Activated CD4-positive, alpha-beta T cell treated with anti-CD3 and anti-CD28 coated beads for 1 hour (primary cell): ENCODE measurements at places on chromosomes 1 and 21.
A peak's percentile ranks its signal among the peaks of the same experiment; 100 is the strongest.

DNA sequence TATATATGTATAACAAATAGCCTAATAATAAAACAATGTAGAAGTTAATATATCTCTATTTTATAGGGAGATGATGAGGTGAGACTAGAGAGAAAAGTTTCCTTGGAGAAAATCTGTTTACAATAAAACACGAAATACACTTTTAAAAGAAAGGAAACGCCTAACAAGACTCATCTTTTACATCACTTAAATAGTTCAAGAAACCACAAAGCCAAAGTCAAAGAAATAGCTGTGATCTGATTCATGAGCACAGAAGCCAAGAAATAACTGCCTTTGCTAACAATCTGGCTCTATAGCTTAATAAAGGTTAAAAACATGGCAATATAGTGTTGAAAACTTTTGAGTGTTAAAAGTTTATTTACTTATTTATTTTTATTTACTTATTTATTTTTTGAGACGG lies 61.5 kb downstream of the TOR3A start:
- DNase-seq, result no peak

DNA sequence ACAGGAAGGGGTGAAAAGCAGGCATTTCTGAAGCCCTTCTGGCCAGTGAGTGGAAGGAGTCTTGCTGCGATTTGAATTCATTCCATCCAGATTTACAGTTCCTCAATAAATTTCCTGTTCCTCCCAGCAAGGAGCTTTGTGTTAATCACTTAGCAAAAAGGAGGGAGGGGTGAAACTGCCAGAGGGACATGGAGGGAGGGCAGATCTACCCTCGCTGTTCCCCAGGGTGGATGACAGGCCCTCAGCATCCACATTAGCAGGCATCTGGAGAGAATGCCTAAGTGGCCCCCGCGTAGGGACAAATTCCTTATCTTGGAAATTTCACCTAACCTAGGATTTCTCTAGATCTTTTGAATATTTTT lies 1.2 kb downstream of the ETV3 start:
- no peak for DNase-seq

- no peak for DNase-seq
These were observed 25.3 kb upstream of the VAMP3 start for GRCh38 chr1:7745783-7746182.

- DNase-seq, result no peak
These were observed 101.3 kb downstream of the GIPC2 start for GRCh38 chr1:78147031-78147430.

DNA sequence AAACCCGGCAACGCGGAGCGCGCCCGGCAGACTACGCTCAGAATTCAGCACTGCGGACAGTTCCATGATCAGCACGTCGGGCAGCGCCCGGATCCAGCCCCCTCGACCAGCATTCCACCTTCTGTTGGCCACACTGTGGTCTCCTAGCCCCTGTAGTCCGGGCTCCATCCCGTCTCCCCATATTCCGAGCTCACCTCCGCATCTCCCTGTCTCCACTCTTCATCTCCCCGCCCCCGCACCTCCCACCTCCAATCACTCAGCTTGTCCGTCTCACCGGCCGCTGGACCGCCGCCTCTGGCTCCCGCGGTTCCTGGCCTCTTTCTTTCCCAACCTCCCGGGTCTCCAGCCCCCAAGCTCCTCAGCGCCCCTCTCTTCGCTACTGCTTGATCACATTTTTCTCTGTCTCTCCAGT lies 500 bp downstream of the EPHA10 start:
- DNase-seq, result no peak

DNA sequence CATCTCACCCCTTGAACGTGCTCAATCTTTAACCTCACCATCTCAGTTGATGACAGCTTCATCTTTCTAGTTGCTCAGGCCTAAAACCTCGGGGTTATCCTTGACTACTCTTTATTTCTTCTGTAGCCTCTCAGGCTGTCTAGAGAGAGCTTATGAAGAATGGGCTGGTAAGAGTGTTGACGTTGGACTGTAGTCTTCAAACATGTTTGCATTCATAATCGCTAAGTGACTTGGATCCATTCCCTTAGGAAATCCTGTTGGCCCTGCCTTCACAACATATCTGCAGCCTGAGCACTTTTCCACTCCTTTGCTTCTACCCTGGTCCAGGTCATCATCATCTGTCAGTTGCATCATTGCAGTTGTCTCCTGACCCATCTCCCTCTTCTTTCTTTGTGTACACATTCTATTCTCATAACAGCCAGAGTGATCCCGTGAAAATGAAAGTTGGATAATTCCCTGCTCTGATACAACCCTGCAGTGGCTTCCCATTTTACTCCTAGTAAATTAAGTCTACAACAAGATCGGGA lies 10.5 kb downstream of the UCK2 start:
- DNase-seq, result no peak

DNA sequence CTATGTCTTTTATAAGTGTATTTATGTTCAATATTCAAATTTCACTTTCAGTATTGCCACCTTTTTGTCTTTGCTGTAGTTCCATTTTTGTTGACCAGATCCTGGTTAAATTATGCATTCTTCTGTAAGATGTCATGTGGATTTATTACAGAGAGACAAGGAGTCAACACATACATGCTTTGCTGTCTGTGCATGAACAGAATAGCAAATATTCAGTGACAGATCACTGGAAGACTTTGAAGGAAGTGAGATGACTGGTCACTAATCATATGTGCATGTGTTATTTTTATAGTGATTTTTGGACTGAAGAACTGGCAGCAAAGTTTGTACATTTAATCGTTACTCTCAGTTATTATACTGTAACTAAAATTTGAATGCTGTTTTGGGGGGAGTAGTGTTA lies 117.2 kb downstream of the PLPPR5 start:
- DNase-seq, result no peak

DNA sequence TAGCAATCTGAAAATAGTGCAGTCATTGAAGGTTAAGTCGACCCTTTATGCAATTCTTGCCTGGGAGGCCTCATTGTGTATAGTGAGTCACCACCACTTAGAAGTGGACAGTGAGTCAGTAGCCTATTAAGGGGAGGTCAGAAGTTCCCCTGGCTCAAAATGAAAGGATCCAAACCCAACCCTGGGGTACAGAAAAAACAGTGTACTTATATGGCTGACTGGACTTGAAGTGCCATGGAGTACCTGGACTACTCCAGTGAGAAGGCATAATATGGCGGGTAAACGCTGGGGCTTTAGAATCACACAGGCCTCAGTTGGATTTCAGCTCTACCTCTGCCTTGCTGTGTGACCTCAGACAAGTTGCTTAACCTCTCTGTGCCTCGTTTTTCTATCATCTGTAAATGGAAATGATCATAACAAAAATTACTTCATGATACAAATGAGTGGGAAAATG lies 2.2 kb upstream of the BCL9 start:
- no peak for DNase-seq

GRCh38 chr21:45736042-45736689 lies 92.6 kb downstream of the PCBP3 start:
- DNase-seq, result no peak

GRCh38 chr1:86714159-86714558 lies 9.8 kb downstream of the SH3GLB1 start:
- no peak for DNase-seq

DNA sequence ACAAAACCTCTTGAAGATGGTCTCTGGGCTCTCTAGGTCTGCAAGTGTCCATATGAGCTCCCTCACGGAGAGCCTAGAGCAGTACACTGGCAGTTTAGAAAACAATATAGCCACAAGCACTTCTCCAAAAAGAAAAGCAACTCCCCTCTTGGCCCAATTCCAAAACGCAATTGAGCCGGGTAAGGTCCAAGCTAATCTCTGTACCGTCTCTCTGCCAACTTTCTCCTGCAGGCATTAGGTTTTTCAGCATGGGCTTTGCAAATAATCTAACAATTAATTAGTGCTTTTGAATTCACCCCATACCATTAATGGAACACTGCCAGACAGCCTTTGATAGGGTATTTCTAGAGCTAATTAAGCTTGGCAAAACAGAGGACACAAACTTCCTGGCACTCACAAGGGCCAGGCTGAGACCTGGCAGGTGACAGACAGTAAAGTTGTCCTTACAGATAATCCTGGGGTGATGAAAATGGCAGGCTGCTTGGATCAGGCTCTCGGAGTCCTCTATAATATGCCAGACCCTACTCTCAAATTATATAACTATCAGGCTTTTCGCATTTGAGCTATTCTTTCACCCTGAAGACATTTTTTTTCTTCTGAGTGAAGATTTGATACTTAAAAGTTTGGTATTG lies 39.8 kb downstream of the TGFBR3 start:
- no peak for DNase-seq

DNA sequence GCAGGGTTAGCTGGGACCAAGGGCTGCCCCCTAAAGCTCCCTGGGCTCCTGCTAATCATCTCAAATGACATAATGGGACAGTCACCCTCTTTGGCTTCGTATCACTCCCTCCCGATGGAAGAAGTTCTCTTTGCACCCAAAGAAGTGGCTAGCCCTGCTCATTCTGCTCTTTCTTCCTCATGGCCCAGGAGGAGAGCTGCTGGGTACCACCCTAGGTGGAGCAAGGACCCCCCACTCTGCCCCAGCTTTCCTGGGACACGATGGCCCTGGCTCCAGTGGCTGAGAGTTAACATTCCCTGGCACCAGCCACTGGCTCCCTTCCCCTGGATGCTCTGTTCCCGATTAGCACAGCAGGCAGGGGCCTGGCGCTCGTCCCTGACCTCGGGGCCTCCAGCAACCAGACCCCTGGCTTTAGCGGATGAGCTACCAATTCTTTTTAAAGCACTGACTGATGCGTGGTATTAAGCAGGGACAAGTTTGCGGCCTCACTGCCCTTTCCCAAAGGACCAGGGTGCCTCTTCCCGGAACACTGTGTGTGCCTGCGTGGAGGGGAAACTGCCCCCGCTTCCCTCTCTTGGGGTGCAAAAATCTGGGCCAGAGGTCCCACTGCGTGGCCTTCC lies 1.2 kb downstream of the MYOM3 start:
- no peak for DNase-seq

GRCh38 chr1:10679496-10680220 lies 116.8 kb downstream of the CASZ1 start:
- no peak for DNase-seq

- no peak for DNase-seq
These were observed 1.7 kb upstream of the HRNR start for GRCh38 chr1:152225678-152226077.

DNA sequence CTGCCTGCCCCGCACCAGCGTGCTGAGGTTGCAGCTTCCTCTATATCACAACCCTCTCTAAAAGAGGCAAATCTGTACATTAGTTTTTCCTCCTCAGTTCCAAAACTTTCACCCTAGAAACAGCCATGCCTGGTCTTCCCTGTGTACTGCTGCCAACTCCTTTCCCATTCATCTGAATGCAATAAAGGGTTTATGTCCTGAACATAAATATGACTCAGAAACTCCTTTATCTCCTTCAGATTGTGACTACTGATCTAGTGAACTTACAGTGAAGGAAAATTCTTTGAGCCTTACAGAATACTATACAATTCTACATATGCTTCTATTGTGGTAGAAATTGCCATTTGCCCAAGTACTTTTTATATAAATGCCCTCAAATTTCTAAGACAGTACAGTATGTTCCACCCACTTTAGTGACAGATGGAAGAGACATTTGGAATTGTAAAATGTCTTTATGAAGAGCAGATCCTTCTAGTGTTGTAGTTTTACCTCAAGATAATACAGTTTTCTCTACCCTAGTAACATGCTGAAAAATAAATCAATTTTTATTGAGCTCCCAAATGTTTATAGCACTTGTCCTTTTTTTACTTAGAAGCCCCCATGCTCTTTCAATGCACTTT lies 345.1 kb upstream of the SNX7 start:
- no peak for DNase-seq

DNA sequence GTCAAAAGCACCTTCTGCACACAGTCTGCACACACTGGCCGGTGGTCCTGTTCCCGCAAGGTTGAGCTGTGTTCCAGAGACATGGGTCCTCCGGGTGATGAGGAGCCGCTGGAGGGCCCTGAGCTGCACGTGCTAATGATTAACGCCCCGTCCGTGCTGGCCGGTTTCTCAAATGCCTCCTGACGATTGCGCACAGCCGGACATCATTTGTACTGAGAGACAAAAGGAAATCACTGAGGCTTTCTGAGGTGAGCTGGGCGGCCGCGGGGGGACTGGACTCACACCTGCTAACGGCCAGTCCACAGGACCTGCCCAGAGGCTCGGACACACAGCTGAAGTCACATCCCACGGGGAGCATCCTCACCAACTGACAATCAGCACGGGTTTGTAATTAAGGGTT lies 29.2 kb downstream of the POFUT2 start:
- DNase-seq, result no peak

DNA sequence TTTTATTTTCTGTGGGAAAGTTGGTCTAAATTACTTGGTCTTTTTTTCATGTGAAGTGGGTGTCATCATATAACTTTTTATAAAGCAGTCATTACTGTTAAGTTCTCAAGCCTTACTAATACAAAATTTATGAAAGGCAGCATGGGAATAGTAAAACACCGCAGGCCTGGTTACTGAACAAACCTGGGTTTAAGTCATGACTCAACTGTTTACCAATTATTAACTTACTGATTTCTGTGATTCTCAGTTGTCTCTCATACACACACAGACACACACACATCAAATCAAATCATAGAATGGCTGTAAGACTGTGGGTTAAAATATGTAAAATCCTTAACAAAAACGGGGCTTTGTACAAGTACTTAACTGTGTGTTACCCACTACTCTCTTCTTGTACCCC lies 14.6 kb downstream of the MAEL start:
- no peak for DNase-seq

DNA sequence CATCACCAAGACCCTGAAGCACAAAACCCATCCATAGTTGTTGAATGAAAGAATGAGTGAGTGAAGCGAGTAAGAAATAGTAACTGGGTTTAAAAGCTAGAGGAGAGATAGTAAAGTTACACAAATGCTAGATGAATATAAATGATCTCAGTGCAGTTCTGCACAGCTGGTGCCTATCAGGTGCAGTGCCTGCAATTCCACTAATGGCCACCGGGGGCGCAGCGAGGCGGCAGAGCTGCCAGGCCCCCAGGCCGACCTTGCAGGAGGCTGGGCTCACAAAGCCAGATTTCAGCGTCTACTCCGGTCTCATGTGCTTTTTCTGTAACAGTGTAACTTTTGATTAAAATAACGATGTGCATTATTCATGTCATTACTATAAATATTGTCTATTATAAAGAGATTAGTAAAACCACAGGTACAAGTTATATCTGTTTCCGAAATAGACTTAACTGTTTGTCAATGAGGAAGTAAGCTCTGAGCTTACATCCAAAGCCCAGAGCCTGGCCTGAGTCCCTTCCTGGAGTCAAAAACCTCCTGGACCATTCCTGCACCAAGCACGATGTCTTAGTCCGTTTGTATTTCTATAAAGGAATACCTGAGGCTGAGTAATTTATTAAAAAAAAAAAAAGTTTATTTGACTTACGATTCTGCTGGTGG lies 477.6 kb downstream of the NPHP4 start:
- peak; percentile 52 for DNase-seq
